ENCODE measurements at places on chromosomes 5 and 9.

DNA sequence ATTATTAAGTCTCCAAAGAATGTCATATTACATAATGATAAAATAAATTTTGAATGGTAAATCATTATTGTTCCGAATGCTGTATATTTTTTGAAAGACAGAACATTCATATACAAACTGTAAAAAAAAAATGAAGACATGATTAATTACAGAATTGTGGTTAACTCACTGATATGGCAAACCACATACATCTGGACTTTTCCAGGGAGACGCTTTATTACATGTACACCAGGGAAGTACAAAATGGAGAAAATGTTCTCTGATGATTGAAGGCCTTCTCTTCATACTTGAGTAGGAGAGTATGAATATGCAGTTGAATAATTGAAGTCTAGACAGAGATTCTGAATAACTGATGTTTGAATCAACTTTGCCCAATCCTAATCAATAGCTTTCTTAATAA, 1886.9 kb downstream of the EFNA5 start:
- no peak for DNase-seq

DNA sequence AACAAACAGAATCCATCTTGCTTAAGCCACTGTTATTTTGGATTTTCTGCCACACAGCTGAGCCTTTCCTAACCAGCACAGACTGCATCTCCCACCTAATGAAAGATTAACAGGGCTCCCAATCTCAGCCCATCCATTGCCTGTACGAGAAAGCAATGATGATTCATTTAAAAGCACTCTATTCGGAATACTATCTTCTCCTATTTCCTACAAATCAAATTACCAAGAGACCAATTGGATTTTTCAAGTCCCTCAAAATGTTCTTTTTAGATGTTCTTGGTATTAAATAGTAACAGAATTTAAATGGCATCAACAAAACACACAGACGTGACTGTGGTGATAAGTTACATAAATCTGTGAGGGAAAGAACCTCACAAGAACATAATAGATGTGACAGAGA, 324.1 kb downstream of the AGTPBP1 start:
- DNase-seq = no peak

DNA sequence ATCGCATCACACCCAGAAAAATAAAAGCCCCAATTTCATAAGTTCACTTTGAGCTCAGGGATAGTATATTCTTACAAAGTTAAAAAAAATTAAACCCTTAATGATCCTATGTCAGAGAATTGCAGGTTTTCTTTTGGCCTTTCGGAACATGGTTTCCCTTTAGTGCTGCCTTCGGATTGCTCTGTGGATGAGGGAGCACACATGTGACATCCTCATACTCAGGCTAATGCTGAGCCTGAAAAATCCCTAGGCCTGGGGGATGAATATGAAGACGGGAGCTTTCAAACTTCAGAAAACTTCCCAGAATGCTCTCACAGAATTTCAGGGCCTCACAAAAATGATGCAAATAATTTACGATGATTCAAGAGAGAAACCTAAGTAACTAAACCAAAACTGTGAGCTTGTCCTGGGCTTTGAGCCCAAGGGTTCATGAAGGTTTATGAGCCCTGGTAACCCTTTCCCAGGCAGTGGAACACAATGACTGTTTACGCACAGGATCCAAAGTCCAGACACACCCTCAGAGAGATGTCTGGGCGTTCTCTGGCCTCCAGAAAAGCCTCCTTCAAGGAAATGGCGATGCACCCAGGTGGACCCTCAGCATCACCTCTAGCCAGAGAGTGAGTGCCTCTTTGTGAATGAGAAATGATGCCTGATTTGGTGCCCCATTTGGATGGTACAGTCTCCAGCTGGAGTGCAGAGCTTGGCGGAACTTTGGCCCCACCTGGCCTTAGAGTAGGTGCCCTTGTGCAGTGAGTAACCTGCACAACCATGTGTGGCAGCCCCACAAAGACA, 145.4 kb downstream of the ENTREP1 start:
- DNase-seq = no peak

DNA sequence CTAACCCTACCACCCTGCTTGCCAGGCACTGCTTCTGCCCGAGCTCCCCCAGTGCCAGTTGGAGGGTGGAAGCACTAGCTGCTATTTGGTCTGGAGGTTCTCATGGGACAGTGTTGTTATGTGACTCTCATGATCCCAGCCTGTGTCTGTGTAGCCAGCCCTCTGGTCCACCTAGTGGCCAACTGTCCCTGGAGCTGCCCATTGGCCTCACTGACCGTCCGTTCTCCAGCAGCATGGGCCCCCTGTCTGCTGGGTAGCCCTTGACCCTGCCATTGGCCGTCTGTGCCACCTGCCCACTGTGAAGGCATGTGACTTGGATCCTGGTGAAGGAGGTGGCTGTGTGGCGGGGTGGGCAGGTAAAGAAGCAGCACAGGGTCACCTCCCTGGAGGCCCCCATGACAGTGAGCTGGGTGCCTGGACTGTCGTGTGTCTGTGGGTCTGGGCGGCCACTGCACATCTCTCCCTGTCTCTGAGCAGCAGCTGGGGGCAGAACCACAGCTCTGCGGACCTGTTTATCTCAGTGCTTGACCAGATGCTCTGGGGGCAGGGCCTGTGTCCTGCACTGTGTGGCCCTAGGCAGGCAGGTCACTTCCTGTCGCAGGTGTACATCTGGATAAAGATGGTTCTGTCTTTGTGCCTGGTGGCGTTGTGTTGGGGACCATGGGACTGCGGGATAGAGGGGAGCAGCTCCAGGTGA, 11.4 kb downstream of the PHF2 start:
- DNase-seq = no peak

DNA sequence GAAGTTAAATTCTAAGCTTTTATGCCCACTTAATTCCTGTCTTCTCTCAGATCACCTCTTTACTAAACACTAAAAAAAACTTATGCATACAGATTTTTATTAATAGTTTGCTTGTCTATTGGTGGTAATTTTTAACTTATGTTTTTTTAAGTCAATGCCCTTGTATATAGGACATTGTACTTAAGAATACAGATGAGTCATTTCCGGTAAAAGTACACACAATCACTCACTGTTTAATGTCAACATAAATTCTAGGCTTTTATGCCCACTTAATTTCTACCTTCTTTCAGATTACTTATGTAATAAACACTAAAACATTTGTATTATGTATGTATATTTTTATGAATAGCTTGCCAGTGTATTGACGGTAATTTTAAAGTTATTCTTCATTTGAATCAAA, 872.8 kb upstream of the CDH9 start:
- no peak for DNase-seq

DNA sequence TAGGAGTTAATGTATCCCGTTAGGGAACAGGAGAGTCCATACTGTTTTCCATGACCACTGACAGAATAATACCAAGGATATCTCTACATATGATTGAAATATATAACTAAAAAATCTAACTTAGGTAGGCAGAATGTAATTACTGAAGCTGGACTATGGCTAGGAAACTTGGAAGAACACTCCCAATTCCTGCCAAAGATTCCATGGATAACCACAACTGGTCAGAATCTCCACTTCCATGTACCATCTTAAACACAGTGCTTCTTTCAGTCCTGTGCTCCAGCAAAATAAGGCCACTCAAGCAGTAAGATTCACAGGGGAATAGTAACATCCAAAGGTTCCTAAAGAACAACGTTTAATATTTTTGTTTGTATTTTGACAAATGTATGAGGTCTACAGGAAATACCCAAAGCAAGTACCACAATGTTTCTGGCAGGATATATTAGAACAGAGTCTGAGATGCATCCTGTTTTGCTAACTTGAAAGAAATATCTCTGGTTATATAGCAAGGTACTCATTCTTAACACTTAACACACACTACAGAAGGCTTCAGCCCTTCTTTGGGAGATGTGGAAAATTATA, 295.0 kb downstream of the ADAMTS6 start:
- no peak for DNase-seq

DNA sequence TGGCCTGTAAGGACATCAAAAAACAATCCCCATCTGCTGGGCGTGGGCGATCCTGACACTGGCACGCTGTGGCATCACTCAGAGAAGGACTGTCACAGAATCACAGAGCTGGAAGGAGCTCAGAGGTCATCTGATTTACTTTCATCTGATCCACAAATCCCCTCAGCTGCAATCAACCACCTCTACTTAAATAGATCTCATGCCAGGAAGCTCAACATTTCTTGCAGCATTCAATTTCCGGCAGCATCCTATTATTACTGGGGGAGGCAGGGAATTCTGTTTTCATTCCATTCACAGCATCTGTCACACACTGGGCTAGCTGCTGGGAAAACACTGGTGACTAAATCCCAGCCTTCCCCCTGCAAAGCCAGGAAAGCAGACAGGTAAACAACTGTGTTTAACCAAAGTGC, 38.3 kb downstream of the RETREG1 start:
- no peak for DNase-seq

DNA sequence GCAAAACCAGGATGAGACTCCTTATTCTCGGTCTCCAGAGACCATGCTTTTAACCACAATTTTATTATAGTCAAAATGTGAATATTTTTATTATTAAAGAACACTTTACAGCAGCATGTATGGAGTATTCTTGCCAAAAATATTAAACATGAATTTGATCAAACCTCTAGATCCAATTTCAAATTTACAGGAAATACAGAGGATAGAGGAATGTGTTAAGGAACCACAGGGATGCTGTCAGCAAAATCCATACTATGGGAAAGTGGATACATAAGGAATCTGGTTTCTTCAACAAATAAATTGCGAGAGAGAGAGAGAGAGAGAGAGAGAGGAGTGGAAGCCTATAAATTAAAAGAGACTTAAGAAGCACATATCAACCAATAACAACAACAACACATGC, 348.2 kb upstream of the NUDT12 start:
- DNase-seq = no peak

DNA sequence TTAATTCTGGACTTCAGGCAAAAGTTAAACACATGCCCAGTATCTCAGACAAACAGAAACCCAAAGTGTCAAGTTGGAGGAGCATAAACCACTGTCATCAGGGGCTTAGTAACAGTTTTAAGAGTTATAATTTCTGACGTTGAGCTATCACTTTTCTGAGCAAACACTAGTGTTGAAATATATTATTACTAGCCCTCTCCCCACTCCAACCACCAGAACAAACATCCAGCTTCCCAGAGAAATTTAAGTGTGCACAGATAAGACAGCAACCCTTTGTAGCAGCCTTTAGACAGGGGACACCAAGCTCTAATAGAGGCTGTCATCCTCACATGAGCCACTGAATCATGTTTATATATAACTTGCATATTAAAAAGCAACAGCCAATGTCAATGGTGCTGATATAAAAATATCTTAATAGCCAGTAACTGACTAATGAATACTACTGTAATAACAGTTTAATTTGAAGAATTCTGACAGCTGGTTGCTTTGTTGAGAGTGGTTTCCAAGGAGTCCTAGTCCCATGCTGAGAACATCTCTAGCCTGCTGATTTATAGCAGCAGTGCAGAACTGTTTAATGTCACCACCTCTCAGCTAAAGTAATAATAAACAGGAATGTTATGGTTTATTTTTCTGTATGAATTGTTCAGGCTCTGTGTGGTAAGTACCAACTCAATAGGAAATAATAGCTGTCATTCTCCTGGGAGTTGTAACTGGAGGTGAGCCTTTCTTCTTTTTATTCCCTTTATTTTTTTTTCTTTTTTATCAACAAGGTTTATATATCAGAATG, 528.7 kb upstream of the ZNF608 start:
- no peak for DNase-seq

GRCh38 chr9:1960342-1961042, 54.7 kb upstream of the SMARCA2 start:
- DNase-seq = no peak

DNA sequence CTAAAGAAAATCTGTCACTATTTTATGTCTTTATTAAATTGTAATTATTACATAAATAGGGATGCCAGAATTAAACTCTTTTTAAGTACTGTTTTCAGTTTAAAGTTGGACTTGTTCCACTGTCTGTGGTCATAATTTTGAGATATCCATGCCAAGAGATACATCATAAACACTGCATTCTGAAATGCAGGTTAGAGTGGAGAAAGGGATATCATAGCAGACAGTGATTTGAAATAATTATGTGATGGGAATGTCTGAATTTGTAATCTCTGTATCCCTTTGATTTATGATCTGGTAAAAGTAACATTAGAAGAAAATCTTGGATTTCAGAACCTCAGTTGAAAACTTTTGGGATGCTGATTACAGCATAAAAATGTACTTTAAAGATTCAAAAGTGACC, 222.1 kb downstream of the GOLPH3 start:
- no peak for DNase-seq

Data from naive B cell (primary cell).